RPMI8226 (cell line): ENCODE measurements at places on chromosomes 11 and 22.

- no peak for DNase-seq
Measured at GRCh38 chr22:45242778-45243191, 2.1 kb upstream of the KIAA0930 start.

DNA sequence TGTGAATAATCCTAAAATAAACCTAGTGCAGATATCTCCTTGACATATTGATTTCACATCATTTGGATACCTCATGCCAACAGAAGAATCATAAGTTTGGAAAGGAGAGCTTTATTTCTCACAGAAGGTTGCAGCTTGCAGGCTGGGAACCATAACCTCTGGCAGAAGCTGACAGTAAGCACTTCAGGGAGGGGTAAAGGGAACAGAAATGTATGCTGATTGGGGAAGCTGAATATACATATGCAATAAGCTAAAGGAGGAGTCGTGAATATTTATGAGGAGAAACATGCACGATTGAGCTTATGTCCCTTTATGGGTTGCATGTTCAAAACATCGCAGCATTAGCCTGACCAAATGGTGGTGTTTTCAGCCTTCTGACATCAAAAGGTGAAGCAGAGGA lies 814.5 kb downstream of the TBC1D22A start:
- no peak for DNase-seq

GRCh38 chr11:14636119-14636518 lies 7.5 kb upstream of the PDE3B start:
- peak; percentile 36 for DNase-seq

GRCh38 chr22:17918840-17919239 lies 105.5 kb downstream of the MICAL3 start:
- no peak for DNase-seq

DNA sequence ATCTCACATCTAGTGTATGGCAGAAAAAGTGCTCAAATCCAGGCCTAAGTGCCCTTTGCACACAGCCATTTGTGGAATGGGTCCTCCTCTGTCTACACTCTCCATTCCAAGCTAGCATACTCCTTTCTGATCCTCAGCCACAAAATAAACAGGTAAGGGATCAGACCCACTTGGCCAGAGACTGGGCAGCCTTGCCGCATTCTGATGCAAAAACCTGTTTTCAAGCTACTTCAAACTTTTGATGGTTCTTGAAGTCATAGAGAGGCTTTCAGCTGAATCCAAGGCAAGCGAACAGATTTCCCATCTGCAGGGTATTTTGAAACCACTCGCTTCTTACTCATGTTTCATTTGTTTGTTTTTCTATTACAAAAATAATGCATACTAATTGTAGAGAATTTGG lies 136.6 kb upstream of the NAV2 start:
- no peak for DNase-seq

DNA sequence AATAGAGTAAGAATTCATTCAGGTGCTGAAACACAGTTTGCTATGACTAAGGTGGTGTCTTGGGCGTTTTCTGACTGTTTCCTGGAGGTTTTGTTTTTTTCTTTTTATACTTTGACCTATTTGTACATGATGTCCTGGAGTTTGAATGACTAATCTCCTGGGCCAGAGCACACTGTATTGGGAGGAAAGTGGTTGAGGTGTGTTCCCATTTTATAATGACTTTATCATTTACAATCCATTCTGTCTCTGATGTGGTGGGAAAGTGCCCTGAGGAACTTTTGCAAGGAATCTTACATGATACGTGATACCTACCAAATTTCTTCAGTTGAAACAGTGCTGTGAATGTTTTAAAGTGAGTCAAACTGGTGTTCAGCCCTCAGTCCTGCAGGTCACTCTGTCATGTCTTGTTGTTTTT lies 80.8 kb downstream of the TNRC6B start:
- DNase-seq, result no peak

DNA sequence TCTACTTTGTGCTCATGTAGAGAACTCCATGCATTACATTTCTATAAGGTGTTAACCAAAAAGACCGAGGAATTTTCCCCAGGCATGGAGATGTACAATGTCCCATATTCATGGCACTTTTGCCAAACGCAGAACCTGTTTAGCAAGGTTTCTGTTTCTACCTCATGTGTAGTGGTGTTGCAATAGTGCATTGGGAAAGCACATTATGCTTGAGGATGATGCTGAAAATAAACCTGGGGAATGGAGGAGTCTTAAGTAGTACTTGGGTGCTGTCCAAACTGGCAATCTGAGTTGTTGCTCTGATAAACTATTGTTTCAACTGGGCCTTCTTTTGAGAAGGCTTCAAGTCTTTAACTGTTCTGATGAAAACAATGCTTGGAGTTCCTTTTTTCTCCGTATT lies 11.5 kb upstream of the MUC15 start:
- DNase-seq, result no peak

DNA sequence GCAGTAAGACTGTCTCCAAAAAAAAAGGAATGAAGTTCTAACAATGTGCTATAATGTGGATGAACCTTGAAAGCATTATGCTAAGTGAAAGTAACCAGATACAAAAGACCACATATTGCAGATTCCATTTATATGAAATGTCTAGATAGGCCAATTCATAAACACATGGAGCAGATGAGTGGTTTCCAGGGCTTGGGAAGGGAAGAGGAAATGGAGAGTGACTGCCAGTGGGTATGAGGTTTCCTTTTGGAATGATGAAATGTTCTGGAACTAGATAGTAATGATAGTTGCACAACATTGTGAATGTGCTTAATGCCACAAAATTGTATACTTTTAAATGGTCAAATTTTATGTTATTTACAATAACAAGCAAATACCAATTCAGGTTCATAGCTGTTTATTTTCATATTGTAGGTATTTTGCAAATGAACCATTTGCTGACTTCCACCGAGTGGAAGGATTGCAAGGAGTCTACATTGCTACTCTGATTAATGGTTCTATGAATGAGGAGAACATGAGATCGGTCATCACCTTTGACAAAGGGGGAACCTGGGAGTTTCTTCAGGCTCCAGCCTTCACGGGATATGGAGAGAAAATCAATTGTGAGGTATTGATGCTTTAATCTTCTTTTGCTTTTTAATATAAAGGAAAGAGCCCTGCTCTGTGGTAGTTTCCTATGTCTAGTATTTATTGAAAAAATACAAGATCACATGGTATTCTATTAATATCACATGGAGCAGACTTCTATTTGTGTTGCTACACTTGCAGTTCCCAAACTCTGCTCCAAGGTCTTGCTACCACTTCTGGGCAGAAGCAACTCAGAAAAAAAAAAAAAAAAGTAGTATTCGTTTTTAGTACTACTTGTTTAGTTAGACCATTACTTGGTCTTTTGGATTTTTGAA lies 67.7 kb upstream of the SORL1-AS1 start:
- DNase-seq, result no peak

- peak; percentile 47 for DNase-seq
Measured at GRCh38 chr11:78138694-78139421, 568 bp downstream of the ALG8 start.

GRCh38 chr22:27662359-27663301 lies 138.9 kb downstream of the MN1 start:
- DNase-seq, result no peak

DNA sequence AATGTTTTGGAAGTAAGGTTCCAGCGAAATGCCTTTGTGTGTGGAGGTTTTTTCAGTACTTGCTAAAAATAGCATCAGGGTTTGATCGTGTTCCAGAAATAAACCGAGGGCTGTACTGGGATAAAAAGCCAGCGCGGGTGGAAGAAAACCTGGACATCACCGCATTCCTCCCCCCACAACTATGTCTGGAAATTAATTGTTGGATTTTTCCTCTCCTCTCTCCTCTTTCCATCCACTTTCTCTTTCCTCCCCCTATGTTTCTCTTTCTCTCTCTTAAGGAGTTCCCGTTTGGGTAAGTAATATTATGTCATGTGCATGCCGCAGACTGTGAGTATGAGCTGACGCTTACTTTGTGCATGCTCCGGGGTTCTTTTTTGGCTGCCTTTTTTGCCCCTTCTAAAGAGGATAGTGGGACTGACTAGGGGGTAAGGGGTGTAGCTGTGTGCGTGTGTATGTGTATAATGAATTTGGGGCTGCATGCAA lies 104.2 kb upstream of the HSD17B12 start:
- DNase-seq, result no peak
